ENCODE measurements at places on chromosomes 11 and 22.

DNA sequence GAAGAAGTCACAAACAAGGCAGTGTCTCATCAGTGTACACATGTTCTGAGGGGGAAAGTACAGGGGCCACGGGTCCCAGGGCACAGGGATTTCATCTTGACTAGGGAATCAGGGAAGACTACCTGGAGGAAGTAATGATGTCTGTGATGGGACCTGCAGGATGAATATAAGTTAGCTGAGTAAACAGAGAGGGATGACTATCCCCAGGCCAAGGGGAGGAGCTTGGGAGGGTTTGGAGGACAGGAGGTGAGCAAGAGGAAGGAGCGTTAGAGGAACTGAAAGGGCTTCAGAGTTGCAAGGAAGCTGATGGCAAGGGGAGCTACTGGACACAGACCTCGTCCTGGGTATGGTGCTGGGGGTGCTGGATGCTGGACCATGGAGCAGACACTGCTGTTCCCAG is 56.4 kb downstream of the TRAF6 start:
- DNase-seq: no peak

DNA sequence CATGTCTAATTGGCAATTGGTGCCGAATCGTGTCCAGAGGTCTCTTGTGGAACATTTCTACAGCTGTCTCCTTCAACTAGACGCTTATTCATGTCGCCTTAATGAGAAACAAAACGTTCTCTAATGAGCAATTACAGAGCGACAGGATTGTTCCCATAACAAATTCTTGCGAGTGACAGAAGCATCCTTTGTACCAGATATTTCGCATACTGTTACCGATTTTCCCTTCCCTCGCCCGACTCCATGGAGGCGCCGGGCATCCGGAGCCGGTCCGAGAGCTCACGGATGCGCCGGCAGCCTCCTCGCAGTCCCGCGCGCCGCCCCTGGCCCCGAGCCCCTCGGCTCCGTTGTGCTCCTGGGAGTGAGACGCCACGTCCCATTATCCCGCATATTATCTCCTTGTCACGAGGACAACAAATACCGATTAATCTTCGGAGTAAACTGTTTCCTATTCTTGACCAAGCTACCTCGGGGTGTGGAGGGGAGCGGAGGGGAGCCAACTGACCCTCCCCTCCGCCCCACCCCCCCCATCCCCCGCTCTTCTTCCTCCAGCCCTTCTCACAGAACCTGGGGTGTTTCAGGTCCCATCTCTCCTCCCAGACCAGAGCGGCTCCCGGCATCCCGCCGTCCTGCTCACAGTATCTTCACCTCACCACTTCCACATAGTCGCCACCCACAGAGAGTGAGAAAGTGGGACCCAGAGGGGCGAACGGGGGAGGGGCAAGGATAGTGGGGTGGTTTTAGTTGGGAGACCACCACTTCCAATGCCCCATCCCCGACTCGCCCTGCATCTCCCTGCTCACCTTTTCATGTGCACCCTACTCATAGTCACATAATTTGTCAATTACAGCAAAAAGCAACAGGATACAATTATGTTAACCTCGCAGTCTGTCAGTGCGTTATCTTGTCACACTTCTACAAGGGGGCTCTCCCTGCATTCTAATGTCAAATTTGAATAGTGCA is 11.4 kb downstream of the PAX6 start:
- DNase-seq: no peak

DNA sequence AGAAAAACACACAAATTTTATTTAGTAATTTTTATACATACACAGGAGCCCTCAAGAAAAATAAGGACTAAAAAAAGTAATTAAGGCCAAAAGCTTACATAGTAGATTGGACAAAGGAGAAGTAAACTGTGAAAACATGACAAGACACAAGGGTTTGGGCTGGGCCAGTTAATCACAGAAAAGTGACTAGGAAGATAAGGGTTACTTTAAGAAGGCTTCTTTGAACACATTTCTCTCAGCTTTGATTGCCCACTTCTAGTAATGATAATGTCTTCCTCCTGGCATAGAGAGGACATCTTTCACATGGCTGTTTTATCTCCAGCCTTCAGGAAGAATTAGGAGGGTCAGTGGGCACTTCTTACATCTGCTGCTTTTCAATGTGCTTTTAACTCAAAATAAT is 3.4 kb downstream of the RNF141 start:
- DNase-seq: no peak

DNA sequence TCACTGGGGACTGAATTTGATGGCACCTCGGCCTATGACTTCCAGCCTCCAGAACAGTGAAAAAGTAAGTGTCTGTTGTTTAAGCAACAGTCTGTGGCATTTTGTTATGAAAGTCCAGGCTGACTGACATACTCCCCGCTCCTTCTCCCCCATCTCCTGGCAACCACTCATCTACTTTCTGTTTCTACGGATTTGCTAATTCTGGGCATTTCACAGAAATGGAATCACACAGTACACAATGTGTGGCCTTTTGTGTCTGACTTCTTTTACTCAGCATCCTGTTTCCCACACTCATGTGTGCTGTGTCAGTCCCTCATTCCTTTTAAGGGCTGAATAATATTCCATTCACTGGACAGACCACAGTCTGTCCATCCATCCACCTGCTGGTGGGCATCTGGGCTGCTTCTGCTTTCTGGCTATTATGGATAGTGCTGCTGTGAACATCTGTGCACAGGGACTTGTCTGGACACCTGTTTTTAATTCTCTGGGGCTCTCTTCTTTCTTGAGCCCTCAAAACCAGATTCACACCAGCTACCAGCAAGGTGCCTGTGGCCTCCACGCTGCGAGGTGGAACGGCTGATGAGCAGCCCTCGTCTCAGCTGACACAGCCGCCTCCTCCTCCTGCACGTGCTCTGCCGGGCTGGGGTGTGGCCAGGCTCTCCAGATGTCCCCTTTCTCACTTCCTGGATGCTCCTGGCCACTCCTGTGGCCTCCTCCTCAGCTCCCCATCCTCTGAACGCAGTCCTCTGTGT is 333.1 kb downstream of the CTTN start:
- no peak for DNase-seq

DNA sequence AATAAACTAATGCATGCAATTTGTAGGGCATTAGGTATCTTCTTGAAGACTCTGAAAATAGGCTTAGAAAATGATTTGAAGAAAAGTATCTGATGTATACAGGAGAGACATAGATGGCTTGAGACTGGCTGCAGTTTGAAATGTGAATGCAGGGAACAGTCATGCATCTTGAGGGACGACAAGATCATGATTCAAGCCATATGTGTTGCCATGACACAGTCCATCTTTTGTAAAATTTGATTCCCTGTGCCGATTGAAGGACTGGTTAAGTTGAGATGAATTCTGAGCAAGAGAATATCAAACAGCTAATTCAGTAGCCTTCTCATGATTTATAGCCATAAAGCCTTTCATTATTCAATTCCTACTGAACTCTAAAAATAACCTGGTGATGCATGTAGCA is 231.6 kb downstream of the CASP12 start:
- no peak for DNase-seq

GRCh38 chr11:24422376-24422775 is 74.5 kb upstream of the LUZP2 start:
- no peak for DNase-seq

DNA sequence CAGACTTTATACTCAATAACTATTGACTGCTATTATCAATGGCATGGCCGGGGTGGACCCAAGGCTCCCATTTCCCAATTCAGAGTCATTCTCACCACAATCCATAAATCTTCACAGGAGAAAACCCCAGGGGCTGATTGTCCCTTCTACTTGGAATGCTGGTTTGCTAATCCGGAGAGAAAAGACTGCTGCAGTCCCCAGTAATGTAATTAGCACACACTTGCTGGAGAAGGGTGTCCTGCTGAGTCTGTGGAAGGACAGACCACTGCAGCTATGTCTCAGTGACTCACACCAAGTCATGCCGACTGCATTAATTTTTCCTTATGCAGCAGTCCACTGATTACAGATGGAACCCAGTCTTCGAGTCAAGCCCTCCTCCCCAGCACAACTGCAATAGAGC is 5.9 kb upstream of the ETS1 start:
- DNase-seq: no peak

DNA sequence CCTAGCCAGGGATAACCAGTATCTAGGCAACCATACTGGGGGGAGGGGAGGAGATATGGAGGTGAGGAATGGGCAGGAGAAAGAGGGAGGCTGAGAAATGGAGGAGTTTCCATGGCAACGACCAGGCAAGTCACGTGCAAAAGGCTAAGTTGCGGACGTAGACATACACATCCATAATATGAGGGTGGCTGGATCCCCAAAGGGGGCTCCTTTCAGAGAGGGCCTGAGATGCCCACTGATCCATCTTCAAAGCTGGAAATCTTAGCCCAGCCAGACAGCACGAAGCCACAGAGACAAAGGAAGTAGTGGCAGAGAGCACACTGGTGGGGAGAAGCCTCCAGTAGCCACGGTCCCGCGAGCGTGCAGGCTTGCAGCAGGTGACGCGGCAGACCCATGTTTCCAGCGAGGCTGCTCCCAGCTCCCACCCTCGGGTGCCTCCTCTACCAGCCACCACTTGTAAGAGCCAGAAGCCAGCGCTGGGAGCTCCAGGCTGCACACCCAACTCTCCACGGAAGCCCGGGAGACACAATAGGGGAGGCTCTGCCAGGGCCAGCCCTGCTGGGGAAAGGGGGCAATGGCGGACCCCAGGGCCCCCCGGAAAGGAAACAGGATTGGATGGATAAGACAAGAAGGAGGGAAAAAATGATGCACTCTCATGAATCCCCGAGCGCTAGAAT is 938 bp downstream of the FXYD6 start:
- no peak for DNase-seq

DNA sequence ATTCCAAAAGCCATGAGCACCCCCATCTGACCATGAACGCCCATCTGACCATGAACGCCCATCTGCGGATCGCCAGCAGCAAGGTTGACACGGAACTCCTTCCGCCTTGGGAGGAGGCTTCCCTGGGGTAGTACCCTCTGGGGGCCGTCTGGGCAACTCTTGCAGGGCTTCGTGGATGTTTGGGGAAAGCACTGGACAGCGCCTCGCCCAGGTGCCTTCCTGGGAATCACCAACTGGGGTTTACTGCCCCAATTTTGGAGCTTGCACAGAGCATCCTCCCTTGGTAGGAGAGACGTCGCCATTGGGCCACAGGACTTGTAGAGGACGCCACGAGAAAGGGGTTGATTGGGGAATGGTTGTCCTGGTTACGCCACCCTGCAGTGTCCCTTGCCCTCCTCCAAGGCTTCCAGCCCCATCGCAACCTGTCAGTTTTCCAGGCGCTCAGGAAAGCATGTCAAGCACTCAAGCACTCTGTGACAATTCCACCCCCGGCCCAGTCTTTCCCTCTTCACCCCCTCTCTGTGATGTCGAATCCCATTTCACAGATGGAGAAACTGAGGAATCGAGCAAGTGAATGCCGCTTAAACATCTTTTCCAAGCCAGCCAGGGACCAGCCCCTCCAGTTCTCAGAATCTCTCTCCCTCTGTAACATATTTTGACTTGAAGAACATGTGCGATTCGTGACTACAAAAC is 914 bp upstream of the PRDM11 start:
- DNase-seq: no peak

DNA sequence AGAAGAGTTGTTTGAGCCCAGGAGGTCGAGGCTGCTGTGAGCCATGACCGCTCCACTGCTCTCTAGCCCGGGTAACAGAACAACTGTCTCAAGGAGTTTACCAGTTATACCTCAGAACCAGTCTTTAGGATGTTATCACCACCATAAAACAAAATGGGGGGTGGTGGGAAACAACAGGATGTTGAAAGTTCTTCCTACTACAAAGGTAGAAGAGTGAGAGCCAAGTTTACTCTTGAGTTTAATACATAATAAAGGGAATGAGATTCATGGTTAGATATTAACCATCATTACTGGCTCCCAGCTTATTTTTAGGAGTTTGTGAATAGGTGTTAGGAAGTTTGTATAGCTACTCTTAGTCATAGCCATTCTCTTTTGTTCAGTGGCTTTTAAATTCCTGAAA is 78.8 kb upstream of the HORMAD2 start:
- DNase-seq: no peak

- no peak for DNase-seq
Observed at GRCh38 chr11:113272281-113272680, 42.1 kb upstream of the TTC12 start.

- no peak for DNase-seq
Observed at GRCh38 chr22:39873965-39874364, 19.6 kb downstream of the ENTHD1 start.

DNA sequence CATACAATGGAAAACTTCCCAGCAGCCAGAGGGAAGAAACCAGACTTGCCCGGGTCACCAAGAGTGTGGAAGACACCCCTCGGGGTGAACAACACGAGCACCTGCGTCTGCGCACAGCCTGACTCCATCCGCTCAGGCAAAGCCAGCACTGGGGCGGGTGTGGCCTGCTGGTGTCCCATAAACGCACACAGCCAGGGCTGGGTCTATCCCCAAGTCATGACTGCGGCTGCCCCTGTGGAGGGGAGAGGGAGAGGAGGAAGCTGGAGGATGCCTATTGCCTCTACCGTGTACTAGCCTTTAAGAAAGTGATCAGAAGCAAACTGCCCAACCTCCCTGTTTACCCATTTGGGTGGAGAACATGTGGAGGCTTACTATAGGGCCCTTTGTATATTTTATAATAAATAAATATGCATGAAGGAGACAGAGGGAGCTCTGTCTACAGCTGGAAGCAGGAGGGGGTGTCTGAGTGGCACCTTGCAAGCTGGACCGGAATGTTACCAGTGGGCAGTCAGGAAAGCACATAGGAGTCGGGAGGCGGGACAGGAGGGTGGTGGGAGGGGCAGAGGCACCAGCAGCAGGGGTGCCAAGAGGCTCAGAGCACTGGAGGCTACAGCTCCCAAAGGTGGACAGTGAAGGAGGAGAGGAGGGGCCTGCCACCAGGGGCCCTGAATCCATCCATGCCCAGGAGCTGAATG is 79.6 kb downstream of the PHF21B start:
- no peak for DNase-seq

DNA sequence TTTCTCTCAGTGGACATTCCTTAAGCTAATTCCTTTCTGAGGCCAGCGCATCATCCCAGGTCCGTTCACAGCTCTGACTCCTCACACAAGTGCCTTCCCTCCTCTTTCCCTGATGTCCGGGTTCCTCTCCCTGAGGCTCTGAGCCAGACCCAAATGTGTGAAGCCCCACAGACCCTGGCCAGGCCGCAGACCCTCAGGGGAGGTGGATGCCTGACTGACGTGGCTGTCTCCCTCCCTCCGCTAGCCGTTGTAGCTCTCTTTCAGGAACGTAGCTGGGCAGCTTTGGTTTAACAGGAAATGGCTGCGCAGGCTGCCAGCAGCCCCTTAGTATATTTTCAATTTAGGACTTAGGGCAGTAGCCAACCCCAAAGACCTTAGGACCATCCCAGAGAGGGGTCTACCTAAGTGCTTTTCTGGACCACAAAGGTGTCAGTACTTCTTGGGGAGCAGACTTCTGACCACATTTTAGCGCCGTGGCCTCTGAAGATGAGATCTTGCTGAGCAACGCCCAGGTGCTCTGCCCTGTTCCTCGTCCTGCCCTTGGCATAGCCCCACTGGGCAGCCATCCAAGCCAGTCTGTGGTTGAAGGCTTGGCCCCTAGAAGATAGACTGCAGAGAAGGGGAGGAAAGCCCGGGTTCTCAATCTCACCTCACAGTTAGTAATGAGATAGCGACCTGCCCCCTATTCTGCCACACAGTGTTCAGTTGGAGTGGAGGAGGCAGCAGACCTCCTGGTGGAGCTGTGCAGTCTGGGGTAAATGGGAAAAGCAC is 27.0 kb downstream of the MYBPC3 start:
- DNase-seq: no peak
